ENCODE measurements at places on chromosomes 6 and 20. TPM values are rescaled to one million over a fixed set of nuclear protein-coding genes. Genes with fewer than 3 reads are reported as not detected.
A peak's percentile ranks its signal among the peaks of the same experiment; 100 is the strongest.

RBBP8NL gene
- polyA plus RNA-seq: not detected

MACROD2 gene
- polyA plus RNA-seq: 0.18 TPM

CD93 gene
- polyA plus RNA-seq: 0.03 TPM

APCDD1L gene
- polyA plus RNA-seq: 0.48 TPM

DEFB132 gene
- polyA plus RNA-seq: not detected

ANKRD66 gene
- polyA plus RNA-seq: not detected

APMAP gene
- 74.5 TPM for polyA plus RNA-seq

TMEM170B gene
- 0.28 TPM for polyA plus RNA-seq

PROKR2 gene
- polyA plus RNA-seq: not detected

PGM3 gene
- 5.4 TPM for polyA plus RNA-seq

CALHM4 gene
- not detected for polyA plus RNA-seq

GRCh38 chr6:163383912-163384311, 30.6 kb upstream of the QKI start:
- DNase-seq: no peak

DNA sequence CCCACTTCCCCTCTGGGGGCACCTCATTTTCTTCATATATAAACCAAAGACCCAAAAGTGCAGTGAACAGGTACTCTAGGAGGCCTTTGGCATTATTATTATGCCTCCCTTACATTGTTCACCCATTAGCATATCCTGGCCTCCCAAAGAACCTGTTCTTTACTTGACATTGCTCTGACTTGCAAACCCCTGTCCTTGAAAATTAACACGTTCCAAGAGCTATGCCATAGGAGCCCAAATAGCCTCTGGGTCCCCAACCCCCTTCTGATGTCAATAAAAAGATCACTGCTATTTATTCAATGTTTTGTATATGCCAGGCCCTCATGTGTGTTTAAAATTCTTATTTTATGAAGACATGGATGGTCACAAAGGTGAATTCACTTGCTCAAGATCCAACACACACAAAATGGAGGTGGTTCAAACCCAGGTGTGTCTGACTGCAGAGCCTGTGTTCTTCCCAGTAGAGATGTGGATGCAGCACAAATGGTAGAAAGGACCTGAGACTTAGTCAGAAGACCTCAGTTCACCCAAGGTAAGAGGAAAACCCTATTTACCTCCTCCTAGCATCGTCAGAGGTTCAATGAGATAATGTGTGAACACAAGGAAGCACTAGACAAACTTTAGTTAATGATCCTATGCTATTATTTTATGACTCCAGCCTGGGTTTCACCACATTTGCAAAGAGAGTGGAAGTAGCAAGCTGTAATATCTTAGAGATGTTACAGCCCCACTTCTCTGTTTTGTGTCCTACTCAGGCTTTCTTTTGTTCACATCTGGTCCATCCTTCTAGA, 36.6 kb downstream of the BCL2L1 start:
- DNase-seq: no peak

DNA sequence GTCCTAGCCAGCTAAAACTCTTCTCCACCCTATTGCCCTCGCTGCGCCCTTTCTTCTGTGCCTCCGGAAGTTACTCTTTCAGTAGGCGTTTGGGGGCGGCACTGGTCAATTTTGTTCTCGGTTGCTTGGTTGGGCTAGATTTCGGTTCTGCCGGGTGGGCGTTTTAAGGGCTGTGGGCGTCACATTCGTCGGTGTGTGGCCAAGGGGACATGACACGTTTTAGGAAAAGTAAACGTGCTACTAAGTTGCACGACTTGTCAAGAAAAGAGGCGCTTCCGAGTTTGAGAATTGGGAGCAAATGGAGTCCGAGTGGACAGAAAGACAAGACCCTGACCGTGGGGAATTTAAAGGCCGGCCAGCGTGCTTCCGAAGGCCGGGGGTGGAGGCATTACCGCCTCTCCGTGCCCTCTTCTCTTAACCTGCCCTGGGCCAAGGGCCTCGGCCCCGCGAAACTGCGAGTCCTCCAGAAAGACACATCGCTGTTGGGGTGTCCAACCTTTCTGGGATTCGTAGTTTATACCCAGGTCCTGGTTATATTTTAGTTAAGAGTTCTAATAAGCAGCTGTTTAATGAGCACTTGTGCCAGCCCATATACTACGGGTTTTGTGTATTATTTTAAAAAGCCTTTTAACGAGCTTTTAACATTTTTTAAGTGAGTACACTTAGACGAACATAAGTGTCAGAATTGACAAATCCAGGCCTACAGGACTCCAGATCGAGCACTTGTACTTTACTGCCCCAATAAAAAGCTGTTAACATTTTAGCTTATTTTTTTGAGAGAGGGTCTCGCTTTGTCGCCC, 664 bp upstream of the BAG6 start:
- DNase-seq: peak; percentile 94

DNA sequence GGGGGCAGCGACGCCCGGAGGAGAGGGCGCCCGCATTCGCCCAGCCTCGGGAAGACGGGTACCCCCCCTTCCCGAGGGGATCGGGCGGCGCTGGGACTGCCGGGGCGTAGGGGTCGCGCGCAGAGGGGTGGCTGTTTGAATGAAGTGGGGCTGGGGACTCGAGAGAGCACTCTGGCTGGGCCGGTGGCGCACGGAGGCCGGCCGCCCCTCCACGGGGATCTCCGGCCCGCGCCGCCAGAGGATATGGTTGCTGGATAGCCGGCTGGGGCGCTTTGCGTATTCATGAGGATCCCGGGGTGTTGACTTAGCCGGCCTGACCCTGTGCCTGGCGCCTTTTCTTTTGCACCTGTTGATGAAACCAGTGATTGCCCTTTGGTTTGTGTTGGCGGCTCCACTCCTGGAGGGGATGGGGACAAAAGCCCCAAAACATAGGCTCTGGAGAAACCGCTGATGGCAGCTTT, 469 bp downstream of the SYNJ2 start:
- DNase-seq: no peak

DNA sequence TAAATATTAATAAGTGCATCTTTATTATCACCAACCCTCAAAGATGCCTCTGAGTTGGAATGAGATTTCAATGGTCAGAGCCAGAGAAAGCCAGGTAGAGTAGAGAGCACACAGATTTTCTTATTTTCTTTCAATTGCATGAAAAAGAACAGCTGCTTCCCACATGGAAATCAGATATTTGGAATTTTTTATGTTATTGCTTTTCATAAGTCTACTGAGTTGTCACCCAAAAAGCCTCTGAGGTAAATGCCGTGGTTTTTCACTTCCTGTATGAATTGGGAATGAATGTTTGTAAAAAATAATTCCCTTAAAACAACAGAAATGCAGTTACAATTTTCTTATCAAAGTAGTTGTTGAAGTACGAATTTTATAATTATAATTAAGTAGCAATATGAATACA, 563.1 kb downstream of the RFPL4B start:
- DNase-seq: no peak

DNA sequence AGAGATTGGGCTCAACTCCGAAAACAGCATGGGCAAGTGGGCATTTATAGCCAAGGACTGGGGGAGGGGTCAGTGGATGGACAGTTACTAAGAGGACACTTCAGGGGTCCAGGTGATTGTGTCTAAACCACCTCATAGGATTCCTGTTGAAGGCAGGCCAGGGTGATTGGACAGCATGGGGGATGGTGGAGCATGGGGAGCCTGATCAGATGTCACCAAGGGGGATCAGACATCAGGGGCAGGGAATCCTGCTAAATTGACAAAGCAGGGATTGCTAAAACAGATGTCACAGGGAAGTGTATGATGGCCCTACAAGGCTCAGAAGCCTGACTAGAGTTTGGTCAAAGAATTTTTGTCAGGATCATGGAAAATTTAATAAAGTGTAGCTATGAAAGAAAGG, 2.4 kb upstream of the PYGB start:
- no peak for DNase-seq

- no peak for DNase-seq
Measured at GRCh38 chr20:21781446-21782075, 76.1 kb downstream of the PAX1 start.

- DNase-seq: no peak
Measured at GRCh38 chr6:24454452-24454851, 34.9 kb downstream of the GPLD1 start.

GRCh38 chr6:138196122-138196738, 22.1 kb downstream of the PBOV1 start:
- no peak for DNase-seq

DNA sequence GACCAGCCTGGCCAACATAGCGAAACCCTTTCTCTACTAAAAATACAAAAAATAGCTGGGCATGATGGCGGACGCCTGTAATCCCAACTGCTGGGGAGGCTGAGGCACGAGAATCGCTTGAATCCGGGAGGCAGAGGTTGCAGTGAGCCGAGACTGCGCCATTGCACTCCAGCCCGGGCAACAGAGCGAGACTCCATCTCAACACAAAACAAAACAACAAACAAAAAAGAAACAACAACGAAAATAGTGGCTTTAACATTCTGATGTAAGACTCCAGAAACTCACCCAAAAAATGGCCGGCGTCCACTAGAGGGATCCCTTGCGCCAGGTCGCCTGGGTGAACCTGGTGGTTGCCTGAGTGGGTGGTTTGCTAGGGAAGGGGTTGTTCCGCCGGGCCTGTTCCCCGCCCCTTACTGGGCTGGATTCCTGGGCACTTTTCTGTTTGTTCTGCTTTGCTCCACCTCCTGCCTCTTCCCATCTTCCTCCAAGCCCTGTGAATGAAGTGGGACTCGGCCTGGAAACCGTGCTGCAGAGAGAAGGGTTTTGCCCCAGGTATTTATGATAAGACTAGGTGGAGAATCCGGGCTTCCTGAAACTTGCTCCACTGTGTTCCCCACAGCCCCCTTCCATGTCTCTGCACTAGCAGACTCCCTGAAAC, 1.5 kb downstream of the PABPC1L start:
- DNase-seq: peak; percentile 30

DNA sequence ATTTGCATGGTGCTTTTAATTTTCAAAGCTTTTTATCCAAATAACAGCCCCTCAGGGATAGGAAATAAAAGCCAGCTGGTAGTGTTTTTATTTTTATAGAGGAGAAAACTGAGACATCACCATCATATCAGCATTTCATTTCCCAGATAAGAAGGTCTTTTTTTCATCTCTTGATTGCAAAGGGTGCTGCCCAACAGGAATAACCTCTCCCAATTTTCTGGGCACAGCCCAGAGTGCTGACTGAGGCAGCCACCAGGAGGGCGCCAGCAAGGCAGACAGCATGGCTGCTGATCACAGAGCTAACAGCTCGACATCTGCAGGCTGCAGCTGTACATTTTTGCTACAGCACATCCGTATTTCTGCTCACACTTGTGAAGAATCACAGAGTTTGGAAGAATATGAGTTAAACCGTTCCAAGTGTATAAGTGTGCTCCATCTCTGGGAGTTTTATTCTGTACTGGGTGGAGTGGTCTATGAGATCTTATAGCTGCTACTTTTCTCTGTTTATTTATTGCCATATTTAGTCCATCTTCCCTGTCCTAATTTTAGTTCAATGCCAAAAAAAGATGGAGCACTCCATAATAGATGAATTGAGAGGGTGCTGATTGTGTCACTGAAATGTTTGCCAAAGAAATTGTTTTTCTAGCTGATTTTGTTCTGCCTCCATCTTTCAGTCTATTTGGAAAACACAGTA, 85.5 kb upstream of the C20orf144 start:
- DNase-seq: no peak

- no peak for DNase-seq
Measured at GRCh38 chr6:43434001-43434840, 6.9 kb downstream of the ABCC10 start.

DNA sequence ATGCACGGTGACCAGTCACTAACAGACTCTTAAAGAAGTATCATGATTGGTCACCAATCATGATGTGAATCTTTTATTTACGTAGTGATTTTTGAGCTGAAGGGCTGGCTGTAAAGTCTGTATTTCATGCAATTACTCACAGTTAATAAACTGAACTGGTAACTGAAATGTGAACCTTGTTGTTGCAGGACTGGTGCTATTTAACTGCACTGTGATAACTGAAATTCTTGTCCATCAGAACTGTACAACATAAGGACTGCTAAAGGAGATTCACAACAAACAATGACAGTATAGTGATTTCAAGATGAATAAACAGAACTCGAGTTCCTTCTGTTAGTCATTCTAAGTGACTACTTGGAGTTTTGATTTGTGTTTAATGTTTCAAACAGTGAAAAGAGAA, 316.6 kb downstream of the TPBG start:
- no peak for DNase-seq

- no peak for DNase-seq
Measured at GRCh38 chr6:82584194-82584695, 220.6 kb downstream of the TPBG start.

- DNase-seq: no peak
Measured at GRCh38 chr20:15496501-15497039, 1076.7 kb downstream of the KIF16B start.

GRCh38 chr6:141248021-141248799, 884.5 kb upstream of the GJE1 start:
- no peak for DNase-seq

- DNase-seq: no peak
Measured at GRCh38 chr6:20681243-20681684, 147.0 kb downstream of the CDKAL1 start.

GRCh38 chr6:106194949-106195921, 109.1 kb downstream of the PRDM1 start:
- no peak for DNase-seq

DNA sequence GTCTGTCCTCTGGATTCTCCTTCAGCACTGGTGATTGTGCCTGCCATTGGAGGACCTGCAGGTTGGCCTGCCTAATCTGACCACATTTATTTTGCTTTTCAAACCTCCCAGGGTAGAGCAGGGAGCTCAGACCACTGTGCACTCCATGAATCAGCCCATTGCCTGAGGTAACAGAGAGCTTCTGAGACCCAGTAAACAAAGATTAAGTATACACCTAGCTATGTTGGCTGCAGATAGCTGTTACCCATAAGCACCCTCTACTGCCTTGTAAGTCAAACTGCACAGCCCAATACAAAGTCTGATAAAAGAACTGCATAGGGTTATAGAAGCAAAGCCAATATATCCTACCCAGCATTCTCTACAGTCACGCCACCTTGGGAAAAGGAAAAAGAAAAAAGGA, 338.7 kb downstream of the HTR1B start:
- no peak for DNase-seq

- no peak for DNase-seq
Measured at GRCh38 chr20:48709058-48709691, 118.6 kb downstream of the PREX1 start.

- DNase-seq: no peak
Measured at GRCh38 chr6:109406196-109406595, 23.9 kb upstream of the CD164 start.
